Subcutaneous adipose tissue (tissue), 4 donors: ENCODE measurements at places on chromosomes 4 and X. TPM values are rescaled to one million over a fixed set of nuclear protein-coding genes. Genes with fewer than 3 reads are reported as not detected.

Gene PPP4R3C
- not detected for total RNA-seq

Gene MORF4L2
- 132 TPM for total RNA-seq

Gene CLDN34
- total RNA-seq = not detected

Gene SLC4A4
- total RNA-seq = 18.6 TPM
